Naive thymus-derived CD8-positive, alpha-beta T cell (primary cell): ENCODE measurements at places on chromosomes 11 and 22. TPM values are rescaled to one million over a fixed set of nuclear protein-coding genes. Genes with fewer than 3 reads are reported as not detected.

DNA sequence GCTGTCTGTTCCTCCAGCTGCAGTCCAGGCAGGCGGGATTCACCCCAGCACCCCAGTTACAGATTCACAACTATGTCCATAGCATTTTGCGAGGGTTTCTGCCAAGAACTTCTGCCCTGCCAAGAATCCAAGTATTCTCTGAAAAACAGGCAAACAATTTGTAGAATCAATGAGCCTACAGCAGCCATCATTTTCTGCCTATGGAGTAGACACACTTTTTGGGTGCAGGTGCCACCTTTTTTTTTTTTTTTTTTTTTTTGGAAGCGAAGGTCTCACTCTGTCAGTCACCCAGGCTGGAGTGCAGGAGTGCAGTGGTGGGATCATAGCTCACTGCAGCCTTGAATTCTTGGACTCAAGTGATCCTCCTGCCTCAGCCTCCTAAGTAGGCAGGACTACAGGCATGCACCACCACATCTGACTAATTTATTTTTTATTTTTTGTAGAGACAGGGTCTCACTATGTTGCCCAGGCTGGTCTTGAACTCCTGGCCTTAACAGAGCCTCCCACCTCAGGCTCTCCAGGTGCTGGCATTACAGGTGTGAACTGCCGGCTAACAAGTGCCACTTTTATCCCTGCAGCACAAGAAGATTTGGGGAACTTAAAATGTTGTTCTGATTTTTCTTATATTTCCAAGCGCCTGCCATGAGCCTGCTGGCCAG lies 195.1 kb downstream of the SNX19 start:
- no peak for DNase-seq

- no peak for DNase-seq
Measured at GRCh38 chr22:47148956-47149728, 386.7 kb downstream of the TBC1D22A start.

Gene BRMS1
- polyA plus RNA-seq, result 63.6 TPM

Gene ACR
- polyA plus RNA-seq, result not detected

- no peak for DNase-seq
Measured at GRCh38 chr11:47464483-47464882, 15.5 kb upstream of the RAPSN start.

Gene ZNF215
- not detected for polyA plus RNA-seq

- DNase-seq, result peak; percentile 19
Measured at GRCh38 chr22:40764763-40765441, 54.2 kb downstream of the SLC25A17 start.

DNA sequence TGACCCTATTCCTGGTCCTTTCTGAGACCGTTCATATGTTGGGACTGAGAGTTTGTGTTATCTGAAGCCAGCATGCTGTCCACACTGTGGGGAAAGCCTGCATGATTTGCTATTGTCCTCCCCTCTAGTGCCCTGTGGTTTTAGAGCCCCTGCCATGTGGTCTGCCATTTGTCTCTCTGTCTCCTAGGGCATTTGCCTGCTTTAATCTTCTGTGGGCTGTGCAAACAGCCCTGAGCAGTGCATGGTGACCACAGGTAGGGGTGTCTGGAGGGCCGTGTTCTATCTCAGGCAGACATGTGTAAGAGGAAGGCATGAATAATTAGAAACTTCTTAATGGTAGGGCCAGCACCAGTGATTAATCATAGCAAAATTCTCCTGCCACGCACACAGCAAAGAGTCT lies 23.0 kb downstream of the AMPD3 start:
- DNase-seq, result no peak

Gene ZDHHC8
- polyA plus RNA-seq, result 4.6 TPM

- DNase-seq, result no peak
Measured at GRCh38 chr11:31828217-31828616, 17.1 kb upstream of the PAX6 start.
